ENCODE measurements at places on chromosomes 12 and 14.

DNA sequence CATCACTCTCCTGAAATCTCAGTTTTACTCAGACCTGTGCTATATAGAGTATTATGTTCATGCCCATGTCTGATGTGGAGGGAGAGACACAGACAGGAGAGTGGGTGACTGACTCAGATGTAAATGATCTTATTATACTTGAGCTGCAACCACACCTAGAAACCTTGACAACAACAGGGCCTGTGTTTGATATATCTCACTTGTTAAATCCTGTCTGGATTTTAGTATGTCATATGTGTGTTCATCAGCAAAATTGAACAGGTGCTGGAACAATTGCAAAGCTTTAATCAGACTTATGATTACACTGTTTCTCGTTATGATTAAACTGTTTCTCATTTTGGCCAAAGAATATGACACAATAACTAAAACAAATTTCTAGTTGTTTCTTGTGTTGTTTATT is 37.7 kb downstream of the DIP2B start:
- peak; percentile 31 for DNase-seq

DNA sequence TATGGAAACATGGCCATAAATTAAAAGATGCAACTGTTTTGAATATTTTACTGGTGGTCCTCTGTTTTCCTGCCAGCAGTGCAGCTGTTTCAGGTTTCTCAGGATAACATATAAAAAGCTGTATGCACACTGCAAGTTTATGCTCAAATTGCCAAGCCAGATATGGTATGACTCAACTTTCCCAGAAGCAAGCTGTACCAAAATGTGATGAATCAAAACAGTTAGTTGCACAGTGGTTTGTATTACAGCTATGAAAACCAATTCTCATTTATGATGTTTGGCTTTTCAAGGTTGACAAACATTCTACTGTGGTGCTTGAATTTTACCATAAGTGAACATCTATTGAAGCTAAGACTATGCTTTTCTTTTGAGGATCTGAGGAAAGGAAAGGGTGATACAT is 15.5 kb downstream of the TRMT5 start:
- DNase-seq: no peak

DNA sequence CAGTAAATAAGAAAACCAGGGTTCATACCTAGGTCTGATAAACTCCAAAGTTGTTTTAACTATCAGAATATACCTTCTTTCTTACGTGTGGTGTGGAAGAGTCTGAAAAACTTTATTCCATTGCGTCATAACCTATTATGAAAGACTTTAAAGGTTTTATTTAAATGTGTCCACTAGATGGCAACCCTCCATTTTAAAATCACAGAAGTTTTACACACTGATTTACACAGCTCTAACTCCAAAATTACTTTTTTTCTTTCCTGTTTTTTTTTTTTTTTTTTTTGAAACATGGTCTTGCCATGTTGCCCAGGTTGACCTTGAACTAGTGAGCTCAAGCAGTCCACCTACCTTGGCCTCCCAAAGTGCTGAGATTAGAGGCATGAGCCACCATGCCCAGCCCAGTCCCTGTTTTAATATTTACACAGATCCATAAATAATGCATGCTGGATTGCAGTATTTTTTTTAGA is 17.3 kb upstream of the TMPRSS12 start:
- DNase-seq: peak; percentile 38

- DNase-seq: no peak
These were observed 2.0 kb downstream of the DDIT3 start for GRCh38 chr12:57518176-57518919.

GRCh38 chr12:21815306-21816062 is 41.0 kb upstream of the KCNJ8 start:
- DNase-seq: no peak

GRCh38 chr12:124804011-124804621 is 59.5 kb downstream of the SCARB1 start:
- DNase-seq: no peak

GRCh38 chr12:107125833-107126232 is 32.5 kb upstream of the CRY1 start:
- no peak for DNase-seq

- DNase-seq: peak; percentile 40
These were observed 27.3 kb upstream of the OSBPL8 start for GRCh38 chr12:76586764-76587395.

DNA sequence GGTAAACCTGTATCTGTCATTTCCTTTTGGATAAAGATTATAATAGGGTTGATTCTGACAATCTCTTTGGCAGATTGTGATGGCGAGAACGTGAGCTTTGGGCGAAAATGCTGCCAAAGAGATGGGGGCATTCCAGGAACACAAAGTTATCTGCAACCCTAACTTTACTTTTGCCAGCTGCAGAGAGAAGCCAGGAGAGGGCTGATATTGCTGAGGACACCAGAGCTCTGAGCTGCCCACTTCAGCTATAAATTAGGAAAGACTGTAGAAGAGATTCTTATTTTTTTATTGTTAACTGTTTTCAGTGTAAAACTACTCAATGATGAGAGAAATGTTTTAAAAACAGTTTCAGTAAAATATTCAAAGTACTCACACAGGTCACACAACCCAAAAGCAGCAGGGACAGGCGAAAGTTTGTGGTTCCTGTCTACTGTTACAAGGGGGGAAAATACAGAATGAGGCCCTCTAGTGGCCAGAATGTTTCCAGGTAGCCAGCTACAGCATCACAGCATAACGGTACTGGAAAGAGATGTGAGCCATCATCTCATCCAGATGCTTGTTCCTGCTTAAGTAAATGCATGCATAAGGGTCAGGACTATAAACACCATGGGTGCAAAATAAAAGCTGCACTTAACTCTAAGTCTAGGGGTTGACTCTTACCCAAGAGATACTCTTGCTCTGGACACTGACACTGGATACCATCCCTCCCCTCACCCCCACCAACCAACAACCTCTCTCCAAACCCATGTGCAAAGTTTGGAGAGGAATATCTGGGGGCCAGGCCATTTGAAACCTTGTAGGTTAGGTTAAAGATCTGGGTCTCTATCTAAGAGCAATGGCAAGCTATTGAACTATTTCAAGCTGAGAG is 498.4 kb downstream of the RMST start:
- no peak for DNase-seq

DNA sequence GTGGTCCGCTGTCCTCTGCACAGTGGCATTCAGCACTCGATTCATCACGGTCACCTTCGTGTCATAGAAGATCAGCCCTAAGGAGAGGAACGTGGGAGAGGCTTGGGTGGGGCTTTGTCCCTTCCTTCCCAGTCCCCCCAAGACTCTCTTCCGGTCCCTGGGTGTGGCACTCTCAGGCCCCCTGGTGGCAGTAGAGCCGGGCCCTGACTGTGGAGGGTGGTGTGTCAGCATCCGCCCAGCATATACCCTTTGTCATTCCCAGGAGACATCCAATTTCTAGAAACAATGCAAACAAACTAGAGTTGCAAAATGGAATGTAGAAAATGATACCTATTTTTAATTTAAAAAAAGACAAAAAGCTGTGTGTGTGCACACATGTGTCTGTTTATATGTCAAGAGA is 45.0 kb downstream of the TRAFD1 start:
- no peak for DNase-seq

DNA sequence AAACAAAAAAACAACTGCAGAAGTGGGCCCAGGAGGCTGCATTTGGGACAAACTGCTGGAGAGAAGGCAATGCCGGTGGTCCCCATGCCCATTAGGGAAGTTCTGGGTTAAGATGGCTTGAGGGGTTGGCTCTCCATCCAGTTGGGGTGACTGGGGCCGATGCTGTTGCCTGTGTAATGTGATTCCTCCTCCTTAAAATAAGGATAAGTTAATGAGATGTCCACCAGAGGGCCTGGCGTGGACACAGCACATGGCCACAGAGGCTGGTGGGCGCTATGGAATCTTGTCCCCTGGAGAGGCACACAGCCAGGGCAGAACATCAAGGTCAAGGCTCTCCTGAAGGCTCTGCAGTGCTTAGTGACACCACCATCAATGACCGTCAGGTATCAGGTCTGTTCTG is 1.0 kb upstream of the TESC start:
- DNase-seq: no peak

- no peak for DNase-seq
These were observed 140.8 kb downstream of the DUSP6 start for GRCh38 chr12:89211456-89211855.

DNA sequence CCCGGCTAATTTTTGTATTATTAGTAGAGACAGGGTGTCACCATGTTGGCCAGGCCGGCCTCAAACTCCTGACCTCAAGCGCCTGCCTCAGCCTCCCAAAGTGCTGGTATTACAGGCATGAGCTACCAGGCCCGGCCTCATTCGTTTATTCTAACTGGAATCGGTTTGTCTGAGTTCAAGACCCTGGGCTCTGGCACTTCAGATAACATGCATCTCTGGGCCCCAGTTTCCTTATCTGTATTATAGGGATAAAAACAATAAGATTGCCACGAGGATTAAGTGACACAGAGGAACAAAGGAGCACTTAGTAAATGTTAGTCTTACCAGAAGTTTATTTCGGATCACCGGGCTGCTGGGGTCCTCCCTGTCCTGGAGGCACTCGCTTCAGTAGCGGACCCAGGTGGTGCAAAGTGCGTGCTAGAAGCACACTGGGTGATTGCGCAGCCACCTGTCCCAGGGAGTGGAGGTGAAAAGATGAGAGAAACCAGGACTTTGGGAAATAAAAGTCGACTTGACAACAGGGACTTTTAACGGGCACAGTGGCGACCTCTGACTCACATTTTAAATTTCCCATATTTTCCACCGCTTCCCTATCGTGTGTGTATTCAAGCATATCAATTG is 37.5 kb downstream of the ACACB start:
- DNase-seq: no peak

DNA sequence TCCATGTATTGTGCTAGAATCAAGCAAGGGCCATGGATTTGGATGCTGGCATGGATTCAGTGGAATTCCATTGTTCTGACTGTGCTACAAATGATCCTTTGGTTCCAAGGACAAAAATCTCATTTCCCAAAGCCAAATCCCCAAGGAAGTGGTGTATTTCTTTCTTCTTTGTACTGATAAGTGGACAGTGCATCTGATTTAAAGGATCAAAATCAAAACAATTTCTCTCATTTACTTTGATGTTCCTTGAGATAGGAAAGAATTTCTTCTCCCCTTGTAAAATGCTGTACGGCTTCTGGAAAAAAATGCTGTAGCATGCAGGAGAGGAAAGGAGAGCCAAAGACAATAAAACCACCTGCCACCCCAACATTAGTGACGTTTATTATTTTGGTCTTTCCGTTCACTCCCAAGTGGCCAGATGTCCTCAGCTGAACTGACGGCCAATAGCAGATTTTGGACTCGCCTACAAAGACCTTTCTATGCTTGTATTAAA is 185.7 kb downstream of the PRKD1 start:
- DNase-seq: no peak

- DNase-seq: peak; percentile 60
These were observed 141.1 kb downstream of the HMGA2 start for GRCh38 chr12:65965358-65965757.

GRCh38 chr14:36998686-36999085 is 173.7 kb downstream of the SLC25A21 start:
- DNase-seq: no peak

GRCh38 chr12:75850721-75851462 is 180.7 kb downstream of the PHLDA1 start:
- peak; percentile 22 for DNase-seq

DNA sequence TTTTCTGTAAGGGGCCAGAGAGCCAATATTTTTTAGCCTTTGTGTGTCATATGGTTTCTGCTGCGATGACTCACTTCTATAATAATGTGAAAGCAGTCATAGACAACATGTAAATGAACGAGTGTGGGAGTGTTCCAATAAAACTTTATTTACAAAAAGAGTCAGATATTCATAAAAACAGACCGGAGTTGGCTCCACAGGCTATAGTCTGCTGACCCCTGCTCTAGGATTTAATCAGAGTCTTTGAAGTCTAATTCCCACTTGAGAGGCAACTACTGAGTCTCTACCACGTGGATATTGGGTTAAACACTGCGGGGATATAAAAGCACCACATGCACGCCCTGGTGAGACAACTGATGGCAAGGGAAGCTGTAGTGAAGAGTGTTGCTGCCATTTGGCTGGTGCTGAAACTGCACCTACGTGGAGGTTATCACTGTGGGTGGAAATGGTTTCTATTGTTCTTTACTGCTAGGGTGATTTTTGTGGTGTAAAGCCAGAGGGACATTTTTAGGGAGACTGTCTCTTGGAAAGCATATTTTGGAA is 3.6 kb upstream of the NINJ2 start:
- no peak for DNase-seq

- DNase-seq: no peak
These were observed 4.1 kb downstream of the GMPR2 start for GRCh38 chr14:24236689-24237462.

DNA sequence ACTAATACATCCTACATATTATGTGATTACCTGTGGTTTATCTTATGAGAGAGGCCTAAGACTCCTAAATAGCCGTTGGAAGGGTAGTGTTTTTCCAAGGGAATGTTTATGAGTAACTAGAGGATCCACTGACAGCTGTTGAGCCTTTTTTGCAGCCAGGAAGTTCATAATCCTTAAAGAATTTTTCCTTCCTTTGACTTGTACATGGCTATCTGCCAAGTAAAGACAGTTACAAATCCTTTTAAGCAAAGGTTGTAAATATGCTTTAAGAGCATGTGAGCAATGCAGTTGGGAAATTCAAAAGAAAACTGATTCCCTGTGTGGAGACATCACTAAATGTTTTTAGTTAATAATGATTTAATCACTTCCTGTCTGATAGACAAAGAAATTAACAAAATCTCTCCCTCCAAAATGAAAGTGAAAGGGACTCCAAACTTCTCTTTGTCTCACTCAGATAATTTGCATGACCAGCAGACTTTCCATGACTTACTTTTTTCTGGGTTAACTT is 333.8 kb downstream of the PDZRN4 start:
- peak; percentile 79 for DNase-seq

GRCh38 chr12:59668674-59669073 is 72.8 kb downstream of the SLC16A7 start:
- DNase-seq: no peak
